Right ventricle myocardium inferior (tissue), 1 donor: ENCODE measurements at places on chromosomes 1 and 21.

- DNase-seq = no peak
Measured at GRCh38 chr1:160129046-160129445, 13.5 kb downstream of the ATP1A2 start.

DNA sequence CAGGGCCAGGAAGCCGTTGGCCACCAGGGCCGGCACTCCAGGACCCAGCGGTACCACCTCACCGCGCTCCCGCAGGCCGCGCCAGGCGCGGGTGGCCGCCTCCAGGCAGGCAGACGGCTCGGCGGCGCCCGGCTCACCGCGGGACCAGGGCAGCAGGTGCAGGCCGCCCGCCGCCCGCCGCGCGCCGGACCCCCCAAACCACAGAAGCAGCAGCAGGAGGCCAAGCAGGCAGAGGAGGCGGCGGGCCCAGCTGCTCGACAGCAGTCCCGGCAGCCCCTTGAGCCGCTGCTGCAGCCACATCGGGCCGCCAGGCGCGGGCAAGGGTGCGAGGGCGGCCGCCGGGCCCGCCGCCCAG is 312 bp downstream of the KIAA2013 start:
- peak; percentile 78 for DNase-seq

DNA sequence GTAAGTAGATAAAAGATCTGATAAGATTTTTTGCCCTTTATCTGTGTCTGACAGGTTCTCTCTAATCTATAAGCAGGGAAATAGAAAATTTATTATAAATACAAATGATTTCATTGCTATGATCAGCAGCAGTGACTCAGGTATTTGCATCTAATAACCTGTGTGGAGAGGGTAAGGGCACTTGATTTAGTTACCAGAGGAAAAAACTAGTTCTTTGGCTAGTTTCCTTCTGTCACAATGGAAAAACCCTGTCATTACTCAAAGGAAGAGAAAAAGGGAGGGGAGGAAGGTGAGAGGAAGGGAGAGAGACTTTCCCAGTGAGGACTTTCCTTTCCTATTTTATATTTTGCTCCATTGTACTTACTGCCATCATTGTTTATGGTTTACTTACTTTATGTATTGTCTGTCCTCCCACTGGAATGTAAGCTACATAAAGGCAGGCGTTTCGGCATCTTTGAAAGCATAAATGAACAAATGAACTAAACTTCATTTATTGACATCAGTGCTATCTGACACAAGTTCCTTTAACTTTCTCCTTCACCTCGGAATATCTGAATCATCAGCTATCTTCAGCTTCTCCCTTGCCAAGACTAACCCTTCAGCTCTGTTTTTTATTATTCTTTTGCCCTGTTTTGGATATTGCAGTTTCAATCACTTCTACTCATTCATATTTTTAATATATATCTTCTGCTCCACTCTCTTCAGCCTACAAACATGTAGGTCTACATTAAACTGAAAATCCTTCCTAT is 34.9 kb downstream of the WDR3 start:
- no peak for DNase-seq

DNA sequence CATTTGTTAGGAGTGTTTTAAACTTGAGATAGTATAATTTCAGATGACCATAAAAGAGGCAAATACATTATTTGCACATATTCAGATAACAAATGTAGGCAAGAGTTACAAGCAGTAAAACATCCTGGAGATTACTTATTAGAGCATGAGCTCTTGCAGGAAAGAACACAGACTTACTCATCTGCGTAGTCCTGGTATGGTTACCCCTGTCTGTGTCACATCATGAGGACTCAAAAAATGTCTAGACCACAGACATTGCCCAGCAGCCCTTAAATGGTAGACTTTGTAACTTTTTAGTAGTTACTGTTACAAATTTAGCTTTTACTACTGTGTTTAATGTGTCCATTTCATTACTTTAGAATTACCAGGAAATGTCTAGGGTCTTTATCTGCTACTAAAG is 12.8 kb downstream of the CACHD1 start:
- DNase-seq = no peak
